T-helper 2 cell (primary cell): ENCODE measurements at places on chromosomes 7 and 10.

GRCh38 chr7:155724327-155725005, 80.0 kb downstream of the RBM33 start:
- no peak for DNase-seq

GRCh38 chr7:108973075-108973474, 403.4 kb downstream of the DNAJB9 start:
- no peak for DNase-seq

GRCh38 chr10:124698545-124699469, 45.4 kb downstream of the FAM53B start:
- DNase-seq, result no peak

- DNase-seq, result no peak
These were observed 220.1 kb downstream of the PPP1R3A start for GRCh38 chr7:113698556-113699220.

DNA sequence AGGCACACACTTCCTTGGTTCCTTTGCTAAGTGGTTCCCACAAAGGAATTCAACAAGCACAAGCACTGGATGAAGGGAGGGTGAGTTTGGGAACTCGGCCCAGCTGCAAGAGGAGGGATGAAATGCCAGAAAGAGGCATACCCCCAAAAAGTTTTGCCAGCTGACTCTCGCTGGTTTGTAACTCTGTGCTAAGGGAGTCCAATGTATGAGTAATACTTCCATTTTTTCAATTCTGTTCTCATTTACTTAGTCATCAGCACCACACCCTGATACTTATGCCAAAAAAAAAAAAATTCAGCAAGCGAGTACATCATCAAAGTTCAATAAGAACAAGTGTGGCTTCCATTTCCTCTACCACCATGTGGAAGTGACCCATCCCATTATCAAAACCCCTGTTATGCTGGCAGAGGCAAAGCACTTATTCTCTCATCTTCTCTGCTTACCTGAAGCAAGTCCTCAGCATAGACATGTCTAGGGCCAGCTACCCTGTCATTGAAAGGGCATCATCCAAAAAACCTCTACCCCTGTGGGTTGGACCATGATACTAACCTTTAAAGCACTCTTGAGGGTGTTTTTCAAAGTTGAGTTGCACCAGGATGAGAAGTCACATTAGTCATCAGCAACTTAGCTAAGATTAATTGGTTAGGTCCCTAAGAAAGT, 6.9 kb upstream of the HYCC1 start:
- peak; percentile 29 for DNase-seq

DNA sequence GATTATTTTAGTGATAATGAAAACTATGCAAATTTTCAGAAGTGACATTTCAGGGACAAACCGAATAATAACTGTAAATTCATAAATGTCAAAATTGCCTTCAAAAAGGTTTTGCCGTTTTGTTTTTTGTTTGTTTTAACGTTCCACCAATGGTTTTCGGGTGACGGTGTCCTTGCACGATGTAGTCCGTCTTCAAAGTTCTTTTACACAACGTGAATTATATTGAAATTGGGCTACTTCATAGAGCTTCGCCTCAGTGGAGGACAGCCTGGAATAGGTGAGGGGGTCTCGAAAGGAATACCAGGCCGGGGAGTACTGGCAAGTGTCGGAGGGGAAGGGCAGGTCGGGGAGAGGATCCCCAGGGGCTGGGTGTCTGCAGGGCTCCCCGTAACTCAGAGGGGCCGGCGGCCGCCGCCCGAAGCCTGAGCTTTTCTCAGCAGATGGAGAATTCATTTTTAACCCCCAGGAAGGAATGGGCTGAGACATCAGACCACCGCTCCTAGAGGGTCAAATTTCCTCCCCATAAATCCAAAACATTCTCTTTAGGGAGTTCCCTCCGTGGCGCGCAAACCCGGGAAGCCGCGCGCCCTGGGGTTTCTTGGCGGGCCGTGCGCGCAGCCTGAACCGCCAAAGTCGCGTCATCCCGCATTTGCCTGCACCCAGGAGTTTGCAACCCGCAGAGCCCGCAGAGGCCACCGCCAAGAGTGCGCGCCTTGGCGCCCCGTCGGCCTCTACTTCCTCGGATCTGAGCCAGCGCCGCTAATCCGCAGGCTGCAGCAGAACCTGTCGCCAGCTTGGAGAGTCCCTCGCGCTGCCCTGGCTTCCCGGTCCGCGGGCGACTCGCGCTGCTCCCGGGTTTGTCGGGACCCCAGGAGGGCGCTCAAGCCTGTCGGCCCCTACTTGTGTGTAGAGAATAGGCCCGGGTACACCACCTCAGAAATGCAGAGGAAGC, 17.3 kb upstream of the EVX1 start:
- DNase-seq, result no peak

GRCh38 chr7:60706-61105, 131.7 kb upstream of the FAM20C start:
- DNase-seq, result no peak

- DNase-seq, result no peak
These were observed 131.1 kb upstream of the TBX20 start for GRCh38 chr7:35384761-35385700.

GRCh38 chr7:135712796-135713195, 15.2 kb downstream of the SLC13A4 start:
- DNase-seq, result no peak

- DNase-seq, result no peak
These were observed 44.9 kb downstream of the CCDC71L start for GRCh38 chr7:106615808-106616707.

DNA sequence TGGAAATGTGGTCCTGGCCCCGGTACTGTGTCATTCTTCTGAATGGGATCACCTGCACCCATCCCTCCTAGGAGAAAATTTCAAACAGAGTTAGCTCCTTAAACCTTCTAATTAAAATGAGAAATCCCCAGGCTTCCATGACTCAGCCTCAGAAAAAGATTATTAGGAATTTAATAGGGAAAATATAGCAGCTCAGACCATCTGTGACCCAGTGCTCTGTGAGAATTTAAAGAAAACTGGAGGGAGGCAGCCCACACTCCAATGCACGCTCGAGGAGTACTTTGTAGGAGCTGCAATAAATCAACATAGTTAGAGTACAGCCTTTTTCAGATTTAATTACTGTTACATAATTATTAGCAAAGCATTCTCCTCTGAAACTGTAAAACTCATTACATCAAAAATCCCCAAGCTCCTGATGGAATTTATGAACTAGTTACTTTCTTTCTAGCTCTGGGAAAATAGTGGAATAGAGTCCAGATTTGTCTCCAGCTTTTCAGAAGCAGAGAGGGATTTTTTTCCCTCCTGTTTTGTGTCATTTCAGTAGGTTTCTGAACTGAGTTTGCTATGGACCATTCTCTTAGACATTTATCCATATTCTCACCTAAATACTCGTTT, 30.1 kb downstream of the NEUROD6 start:
- no peak for DNase-seq

GRCh38 chr10:78171633-78172400, 138.2 kb downstream of the RPS24 start:
- no peak for DNase-seq

- DNase-seq, result no peak
These were observed 37.3 kb upstream of the PDZD8 start for GRCh38 chr10:117412469-117413010.

DNA sequence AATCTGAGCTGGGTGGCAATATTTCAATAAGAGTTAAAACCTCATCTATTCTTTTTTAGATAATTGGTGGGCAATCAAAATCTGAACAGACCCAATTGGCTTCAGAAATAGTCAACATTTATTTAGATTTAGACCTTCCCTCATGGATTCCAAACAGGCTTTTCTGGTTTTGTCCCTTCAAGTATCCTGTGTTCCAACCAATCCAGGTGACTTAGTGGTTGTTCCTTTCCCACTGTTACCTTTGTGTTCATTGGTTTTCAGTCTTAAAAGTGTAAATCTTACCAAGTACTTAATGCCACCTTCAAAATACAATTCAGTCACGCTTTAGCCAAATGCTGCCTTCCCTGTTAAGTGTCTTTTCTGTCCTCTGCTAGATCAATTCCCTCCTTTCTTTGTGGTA, 85.9 kb downstream of the AHR start:
- DNase-seq, result no peak

GRCh38 chr7:6023974-6024435, 7.2 kb upstream of the ANKRD61 start:
- no peak for DNase-seq

- DNase-seq, result no peak
These were observed 11.4 kb downstream of the RABGEF1 start for GRCh38 chr7:66751945-66752344.

DNA sequence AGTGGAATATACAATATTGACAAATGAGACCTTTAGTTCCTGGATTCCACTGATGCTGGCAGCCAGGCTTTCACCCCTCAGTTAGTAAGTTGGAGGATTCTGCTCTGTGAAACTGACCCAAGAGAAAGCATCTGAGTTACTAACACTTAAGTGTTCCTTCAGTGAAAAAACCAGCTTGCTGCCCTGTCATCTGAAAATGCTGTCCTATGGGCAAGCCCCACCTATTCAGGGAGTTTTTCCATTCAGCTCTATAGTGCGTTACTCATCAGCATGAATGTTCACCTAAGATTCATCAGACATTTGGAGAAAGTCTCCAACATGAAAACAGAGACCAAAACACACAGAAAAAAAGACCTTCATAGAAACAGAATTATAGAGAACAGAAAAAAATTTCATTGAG, 37.9 kb downstream of the PRPF18 start:
- DNase-seq, result no peak

DNA sequence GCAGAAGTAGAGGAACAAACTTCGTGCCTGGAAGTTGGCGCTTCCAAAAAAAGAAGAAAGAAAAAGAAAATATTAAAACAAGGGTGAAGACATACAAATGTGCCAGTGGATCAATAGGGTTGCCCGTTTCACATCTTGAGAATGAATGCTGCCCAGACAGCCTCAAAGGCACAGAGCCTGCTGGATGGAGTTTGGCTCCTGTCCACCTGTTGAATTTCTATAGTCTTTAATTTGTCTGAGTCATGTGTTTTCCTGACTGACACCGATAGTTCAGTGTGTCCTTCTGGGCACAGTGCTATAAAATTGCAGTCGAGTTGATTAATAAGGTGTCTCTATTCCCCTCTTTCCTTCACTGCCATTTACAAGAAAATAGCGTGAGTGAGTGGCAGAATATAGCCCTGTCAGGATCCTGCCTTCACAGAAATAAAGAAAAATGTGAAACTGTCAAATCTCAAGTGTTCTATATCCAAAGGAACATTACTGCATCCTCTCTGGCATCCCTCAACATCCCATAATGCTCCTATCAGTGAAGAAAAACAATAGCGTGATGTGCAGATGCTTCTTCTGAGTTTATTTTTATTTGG, 471.3 kb upstream of the AUTS2 start:
- DNase-seq, result no peak

DNA sequence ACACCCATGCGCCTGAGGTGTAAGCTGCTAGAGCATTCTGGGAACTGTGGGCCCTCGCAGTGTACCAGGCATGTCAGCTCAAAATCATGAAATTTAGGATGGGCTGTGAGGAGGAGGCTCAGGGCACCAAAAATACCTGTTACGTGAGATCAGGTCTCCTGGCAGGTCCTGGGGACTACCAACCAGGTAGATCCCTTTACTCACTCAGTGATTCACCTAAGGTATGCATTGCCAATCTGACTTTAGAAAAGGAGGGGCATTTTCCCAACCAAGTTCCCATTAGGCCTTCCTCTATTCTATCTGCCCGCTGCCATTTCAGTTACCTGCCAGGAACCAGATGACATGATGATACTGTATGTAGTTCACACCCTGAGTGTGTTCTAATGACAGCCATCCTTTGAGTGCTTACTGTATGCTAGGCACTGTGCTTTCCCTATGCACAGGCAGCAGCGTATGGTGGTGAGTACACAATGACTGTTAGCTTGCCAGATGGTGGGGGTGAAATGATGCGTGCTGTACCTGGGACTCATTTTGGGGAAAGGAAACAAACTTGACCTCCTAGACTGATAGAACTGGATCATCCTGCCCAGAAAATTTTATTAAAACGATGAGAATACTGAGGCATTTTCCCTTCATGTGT, 62.0 kb downstream of the CFAP58 start:
- DNase-seq, result no peak

DNA sequence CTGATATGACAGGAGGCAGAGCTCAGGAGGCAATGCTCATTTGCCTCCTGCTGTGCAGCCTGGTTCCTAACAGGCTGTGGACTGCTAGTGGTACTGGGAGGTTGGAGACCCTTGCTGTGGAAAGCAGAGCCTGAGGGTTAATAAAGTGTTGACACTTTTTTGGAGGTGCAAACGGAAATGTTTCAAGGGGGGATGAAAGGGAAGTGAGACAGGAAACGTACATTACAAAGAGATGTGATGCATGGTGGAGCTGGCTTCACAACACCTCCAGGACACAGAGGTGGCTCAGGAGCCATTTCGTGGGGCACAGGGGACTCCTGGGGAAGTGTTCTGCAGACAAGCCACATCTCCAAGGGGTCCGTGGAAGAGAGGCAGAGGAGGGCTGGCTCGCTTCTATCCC, 137.6 kb upstream of the SVIL start:
- DNase-seq, result no peak

- DNase-seq, result no peak
These were observed 10.7 kb downstream of the PSAP start for GRCh38 chr10:71840177-71840957.

GRCh38 chr10:81270051-81270450, 604.9 kb upstream of the NRG3 start:
- DNase-seq, result no peak

DNA sequence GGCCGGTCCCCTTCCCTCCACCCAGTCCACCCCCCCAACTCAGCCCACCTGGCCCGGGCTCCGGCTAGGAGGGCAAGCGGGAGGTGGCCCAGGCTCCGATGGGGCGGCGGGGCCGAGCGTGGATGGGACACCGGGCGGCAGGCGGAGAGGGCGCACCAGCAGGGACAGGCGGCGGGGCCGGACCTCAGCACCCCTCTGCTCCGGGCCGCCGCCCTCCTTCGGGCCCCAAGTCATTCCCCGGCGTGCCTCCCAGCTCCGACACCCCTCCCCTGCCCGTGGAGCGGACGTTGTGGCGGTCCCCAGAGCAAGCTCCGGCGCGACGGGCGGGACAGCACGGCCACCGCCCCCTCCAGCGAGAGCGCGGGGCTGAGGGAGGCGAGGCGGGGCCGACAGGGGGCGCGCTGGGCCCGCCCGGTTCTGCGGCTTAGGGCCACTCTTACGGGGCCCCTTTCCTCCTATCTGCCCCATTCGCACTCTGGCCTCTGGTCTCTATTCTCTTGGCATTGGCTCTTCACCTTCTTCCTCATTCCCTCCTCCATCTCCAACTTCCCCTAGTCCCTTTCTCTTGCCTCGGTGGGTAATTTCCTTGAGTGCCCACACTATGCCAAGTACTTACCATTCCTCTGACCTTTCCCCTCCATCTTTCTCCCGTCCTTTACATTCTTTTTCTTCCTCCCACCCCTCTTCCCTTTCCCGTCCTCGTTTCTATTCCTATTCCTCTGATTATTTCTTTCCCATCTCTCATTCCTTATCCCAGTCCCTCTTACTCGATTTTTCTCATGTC, 701 bp upstream of the GBX1 start:
- DNase-seq, result peak; percentile 49

DNA sequence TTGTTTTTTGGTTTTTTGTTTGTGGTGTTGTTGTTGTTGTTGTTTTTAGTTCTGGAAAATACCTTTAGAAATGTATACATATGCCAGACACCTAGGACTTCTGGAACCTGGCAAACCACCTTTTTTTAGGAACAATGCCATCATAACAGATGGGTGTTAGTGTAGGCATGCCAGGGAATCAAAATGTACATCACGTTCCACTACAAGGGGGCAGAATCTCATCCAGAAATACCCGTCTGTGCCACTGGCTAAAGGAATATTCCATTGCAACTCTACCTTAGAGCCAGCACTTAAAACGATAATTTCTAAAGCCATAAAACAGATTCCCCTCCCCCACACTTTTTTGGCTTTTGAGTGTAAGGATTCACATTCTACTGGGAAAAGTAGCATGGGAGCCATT, 239.8 kb downstream of the ETV1 start:
- no peak for DNase-seq

- DNase-seq, result peak; percentile 75
These were observed 1.6 kb downstream of the HOXA3 start for GRCh38 chr7:27150568-27151340.
